Stimulated activated CD8-positive, alpha-beta memory T cell treated with anti-CD3 and anti-CD28 coated beads, Interleukin-15, amount 100 ng/mL, for 1 hour (primary cell): ENCODE measurements at places on chromosomes 16 and 17.

DNA sequence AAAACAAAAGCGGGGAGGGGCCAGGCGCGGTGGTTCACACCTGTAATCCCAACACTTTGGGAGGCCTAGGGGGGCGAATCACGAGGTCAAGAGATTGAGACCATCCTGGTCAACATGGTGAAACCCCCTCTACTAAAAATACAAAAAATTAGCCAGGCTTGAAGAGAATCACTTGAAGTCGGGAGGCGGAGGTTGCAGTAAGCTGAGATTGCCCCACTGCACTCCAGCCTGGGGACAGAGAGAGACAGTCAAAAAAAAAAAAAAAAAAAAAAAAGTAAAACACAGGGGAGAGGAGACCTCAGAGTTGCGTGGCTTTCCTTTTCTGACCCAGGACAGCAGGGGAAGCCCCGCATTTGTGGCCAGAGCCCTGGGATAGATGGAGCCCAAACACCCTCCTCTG, 19.9 kb downstream of the ACTG1 start:
- no peak for DNase-seq

- no peak for DNase-seq
These were observed 58.7 kb downstream of the SOCS3 start for GRCh38 chr17:78300962-78301820.

- no peak for DNase-seq
These were observed 9.2 kb downstream of the SGSM2 start for GRCh38 chr17:2346475-2346874.

GRCh38 chr16:24736758-24737157, 7.3 kb downstream of the TNRC6A start:
- no peak for DNase-seq
